ENCODE measurements at places on chromosomes 1 and 21.

GRCh38 chr1:210505601-210506496, 177.1 kb downstream of the HHAT start:
- DNase-seq, result no peak

DNA sequence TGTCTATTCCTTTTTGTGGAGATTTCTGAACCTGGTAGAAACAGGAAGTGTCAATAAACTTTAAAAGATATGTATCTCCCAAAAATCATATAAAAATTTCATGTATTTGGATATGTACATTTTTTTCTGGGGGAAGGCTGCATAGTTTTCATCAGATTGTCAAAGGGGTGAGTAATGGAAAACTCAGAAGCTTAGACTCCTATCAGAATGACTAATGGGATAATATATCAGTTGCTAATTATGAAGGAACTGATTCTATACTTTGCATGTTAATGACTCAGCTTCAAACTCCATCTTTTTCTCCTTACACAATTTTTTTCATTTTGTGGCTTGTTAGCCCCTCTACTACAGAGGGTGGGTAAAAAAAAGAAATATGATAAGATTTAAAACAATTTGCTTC, 55.9 kb downstream of the GON4L start:
- DNase-seq, result no peak

DNA sequence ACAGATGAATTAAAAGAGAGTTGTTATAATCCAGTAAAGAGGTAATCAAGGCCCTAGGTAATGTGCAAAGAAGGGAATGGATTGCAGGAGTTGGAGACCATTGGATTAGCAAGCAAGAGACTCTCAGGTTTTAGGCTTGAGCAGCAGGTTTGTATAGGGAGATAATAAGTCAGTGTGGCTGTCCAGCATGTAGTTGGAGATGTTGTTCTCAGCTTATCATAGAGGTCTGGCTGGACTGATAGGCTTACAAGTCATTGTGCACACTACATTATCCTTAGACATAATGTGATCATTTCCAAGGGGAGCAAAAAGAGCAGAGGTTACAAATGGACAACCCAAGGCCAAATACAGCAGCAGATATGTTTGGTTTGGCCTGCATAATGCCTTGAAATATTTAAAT, 45.9 kb upstream of the SAMD13 start:
- no peak for DNase-seq

- DNase-seq, result no peak
Measured at GRCh38 chr1:53172426-53173128, 24.0 kb upstream of the CPT2 start.

DNA sequence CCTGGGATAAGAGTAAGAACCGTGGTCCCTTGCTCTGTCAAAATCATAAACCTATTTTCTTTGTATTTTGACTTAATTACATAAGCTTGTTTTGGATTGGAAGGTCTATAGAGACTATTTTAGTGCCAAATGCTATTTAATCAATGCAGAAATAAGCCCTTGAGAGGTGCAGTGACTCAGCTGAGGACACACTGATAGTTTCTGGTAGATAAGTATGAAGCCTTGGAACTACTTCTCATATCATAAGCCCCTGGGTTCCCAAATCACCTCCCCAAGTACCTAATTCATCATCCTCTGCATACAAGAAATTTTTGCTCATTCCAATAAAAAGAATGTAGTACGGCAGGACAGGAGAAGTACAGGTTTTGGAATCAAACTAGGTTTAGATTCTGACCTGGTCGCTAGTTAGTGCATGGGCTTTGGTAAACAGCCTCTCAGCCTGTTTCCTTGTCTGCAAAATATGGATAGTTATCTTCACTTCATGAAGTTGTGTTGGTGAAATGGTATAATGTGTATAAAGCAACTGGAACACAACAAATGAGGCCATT, 3.3 kb upstream of the CD55 start:
- DNase-seq, result no peak

- DNase-seq, result no peak
Measured at GRCh38 chr1:222233444-222234158, 314.3 kb downstream of the HHIPL2 start.

- DNase-seq, result no peak
Measured at GRCh38 chr21:16181018-16181417, 451.2 kb downstream of the USP25 start.

GRCh38 chr1:50368179-50369007, 54.9 kb downstream of the DMRTA2 start:
- DNase-seq, result peak; percentile 21

DNA sequence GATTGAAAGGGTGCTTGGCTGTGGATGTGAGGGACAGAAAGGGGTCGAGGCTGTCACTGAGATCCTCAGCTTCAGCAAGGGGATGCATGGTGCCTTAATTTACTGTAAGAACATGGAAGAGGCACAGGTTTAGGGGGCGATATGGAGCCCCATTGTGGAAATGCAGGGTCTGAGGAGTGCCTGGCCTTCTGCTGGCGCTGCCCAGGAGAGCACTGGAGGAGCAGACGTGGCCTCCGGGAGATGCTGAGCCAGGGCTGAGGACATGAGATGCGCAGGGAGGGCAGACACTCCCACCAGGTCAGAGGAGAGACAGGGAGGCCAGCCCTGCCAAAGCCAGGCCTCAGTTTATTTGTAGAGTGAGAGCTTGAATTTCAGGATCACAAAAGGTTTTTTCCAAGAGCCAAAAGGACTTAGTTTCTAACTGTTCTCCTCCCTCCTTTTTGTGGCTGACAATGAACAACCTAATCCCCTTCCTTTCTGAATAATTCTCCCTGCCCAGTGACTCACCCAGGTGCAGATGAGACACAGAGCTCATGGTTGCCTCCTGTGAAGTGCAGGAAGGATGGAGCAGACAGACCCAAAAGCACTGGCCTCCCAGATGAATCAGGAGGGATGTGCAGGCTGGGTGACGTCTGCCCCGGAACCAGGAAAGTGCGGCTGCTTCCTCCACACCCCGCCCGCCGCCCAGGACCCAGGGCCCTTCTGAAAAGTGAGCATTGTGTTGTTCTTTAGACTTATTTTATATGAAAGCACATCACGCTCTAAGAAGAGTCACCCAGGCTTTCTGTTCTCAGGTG, 73.0 kb upstream of the TMPRSS2 start:
- no peak for DNase-seq

- DNase-seq, result no peak
Measured at GRCh38 chr1:209104646-209105045, 478.9 kb upstream of the CAMK1G start.

GRCh38 chr1:37415611-37416244, 58.7 kb upstream of the ZC3H12A start:
- no peak for DNase-seq

DNA sequence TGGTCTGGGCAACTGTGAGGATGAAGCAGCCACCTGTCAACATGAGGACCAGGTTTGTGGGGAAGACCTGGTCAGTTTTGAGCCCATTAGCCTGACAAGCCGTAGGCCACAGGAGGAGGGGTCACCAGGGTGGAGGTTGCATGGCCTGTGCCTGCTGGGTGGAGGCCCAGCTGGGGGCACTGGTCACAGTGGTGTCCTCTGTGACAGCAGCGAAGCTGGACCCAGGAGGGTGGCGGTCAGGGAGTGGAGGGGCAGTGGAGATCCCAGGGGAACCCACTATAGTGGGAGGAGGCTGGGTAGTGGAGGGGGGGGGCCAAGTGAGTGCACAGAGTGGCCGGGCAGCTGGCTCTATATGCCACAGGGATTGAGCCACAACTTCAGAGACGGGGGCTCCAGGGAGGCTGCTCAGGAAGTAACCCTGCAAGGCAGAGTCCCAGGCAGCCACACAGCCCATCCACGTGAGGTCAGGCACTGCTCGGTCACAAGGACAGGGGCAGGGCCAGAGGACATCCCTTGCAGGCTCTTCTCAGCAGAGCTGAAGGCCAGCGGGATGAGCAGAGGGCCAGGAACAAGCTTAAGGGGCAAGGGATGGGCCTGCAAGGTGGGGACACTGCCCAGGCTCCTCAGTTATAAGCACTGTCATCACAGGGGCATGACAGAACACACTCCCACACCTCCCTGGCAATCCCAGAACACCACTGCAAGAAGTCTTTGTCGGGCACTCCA, 2.3 kb upstream of the C1orf35 start:
- DNase-seq, result no peak

DNA sequence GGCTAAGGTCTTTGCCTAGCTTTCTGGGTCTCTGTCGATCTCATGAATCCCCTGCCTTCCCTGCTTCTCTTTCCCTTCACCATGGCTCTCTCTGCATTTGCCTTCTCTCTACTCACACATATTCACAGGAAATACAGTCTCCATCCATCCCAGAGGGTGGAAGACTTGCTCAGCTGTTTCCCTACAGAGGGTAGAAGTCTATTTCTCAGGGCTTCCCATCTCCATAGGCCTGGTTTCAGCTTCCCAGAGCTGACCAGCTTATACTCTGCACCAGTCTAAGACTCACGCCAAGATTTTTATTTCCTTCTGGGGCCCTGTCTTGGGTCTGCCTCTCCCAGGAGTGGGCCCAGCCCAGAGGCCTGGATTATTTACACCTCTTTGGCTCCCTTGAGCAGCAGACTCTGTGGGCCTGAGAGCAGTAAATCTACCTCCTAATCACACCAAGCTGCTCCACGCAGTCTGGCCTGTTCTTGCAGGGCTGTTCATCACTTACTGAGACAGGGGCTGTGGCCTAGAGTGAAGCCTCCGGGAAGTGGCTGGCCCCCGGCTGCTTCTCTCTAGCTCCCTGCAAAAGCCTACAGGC, 102.5 kb downstream of the PLXNA2 start:
- no peak for DNase-seq

DNA sequence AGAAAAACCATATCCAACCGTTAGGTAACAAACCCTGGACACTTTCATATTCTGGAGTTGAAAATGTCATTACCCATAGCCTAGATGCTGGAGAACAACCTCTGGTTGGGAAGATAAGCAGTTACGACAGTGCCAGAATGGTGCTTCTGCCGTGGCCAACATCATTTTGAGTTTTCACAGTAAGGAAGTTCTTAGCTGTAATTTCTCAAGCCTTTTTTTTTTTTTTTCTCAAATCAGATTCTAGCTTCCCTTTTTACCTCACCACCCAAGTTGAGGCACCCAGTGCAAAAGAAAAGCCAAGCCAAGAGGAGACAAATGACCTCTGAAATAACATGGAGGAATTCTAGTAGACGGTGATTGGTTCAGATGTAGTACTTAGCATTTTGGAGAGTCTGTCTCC, 21.8 kb downstream of the PPT1 start:
- no peak for DNase-seq

DNA sequence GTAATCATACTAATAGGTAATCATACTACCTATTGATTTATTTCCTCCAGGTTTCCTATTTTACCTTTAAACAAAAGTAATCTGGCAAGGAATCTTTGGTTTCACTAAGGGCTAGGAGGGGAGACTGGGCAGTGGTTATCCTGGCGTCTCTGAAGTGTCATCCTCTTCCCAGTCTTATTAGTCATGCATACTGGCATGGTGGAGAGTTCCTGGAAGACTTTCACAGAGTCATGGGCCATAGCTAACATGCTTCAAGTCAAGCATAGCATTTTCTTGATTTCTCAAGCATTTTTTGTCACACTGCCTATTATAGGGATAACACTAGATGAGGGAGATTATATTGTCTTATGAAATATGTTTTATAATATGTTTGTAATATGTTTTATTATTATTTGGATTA, 64.0 kb upstream of the ASB17 start:
- no peak for DNase-seq

- DNase-seq, result no peak
Measured at GRCh38 chr21:37787456-37787855, 128.8 kb downstream of the KCNJ6 start.

DNA sequence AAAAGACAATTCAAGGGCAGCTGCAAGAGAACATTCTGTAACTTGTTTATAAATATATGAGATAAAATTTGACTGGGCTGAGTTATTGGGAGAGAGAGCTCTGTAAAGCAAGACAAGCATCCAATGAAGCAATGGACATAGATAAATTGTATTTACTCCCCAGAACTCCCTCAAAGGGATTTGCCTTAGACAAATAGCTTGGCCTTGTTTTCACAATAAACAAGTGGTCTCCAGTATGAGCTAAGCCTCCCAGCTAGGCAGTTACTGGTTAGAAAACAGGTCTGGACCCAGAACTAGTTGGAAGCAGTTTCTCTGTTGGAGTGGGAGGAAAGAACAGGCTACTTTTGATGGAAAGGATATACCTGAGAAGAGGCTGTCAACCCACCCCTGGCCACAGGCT, 25.2 kb upstream of the SUCO start:
- DNase-seq, result no peak

DNA sequence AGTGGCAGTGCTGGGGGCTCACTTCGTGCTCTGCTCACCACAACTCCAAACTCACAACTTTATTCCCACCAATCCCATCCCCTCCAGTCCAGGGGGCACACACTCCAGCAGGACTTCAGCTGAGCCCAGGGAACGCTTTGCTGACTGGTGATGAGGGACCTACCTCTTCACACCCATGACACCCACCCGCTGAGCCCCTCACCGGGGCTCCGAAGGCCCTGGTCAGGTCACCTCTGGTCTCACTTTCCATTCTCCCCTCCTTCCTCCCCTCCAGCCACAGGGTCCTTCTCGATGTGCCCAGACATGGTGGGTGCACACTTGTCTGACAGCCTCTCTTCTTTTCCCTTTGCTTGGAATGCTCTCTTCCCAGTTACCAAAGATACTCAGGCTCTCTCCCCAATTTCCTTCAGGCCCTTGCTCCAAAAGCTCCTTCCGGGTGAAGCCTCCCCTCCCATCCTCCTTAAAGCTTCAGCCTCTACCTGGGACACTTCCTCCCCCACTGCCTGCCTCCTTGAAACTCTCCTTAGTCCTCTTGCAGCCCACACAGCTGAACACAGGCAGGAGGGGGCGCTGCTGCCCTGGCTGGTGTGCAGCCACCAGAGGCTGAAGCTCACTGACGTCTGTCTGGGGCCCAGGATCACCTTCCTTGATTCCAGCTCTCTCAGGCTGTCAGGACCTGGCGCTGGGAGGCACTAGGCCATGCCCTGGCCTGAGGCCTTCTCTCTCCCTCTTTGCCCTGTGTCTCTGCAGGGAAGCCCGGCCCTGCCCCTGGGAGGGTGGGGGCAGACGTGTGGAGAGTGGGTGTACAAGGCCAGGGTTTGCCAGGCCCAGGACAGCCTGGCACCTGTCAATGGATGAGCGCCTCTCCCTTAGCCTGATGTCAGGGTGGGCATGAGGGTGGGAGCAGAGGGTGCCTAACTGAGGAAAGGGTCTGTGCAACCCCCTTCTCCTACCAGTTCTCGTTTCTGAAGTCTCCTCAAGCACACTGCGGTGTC, 1.6 kb downstream of the KCNE1 start:
- peak; percentile 62 for DNase-seq

GRCh38 chr1:38569932-38570656, 289.5 kb downstream of the RRAGC start:
- DNase-seq, result no peak

DNA sequence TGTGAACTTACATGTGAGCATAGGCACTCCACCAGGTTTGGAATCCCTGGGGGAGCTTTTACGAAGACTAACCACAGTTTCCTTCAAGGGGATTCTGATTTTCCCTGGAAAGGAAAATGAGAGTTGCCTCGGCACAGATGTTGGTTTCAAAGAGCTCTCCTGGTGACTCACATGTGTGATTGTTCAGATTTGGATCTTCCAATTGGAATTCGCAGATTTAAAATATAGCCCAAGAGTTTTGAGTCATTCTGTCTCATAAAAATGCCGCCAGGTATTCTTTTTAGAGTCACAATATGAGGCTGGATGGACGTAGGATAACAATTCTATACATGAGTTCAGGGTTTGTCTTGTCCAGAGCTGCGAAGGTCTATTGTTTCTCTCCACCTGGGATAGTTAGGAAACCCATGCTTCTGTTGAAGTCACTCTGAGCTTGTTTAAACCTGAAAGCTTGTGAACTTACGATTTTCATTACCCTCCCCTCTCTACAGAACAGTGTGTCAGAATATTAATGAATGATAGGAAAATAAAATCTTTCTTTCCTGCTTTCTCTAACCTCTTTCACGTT, 64.9 kb downstream of the TGFB2 start:
- no peak for DNase-seq

Measured in NCI-H1436 (cell line).